ENCODE measurements at places on chromosomes 12 and 14. TPM values are rescaled to one million over a fixed set of nuclear protein-coding genes. Genes with fewer than 3 reads are reported as not detected.

LTBP2 gene
- 0.79 TPM for total RNA-seq

FAM181A gene
- total RNA-seq = not detected

SCNN1A gene
- 23.1 TPM for total RNA-seq

RNASE7 gene
- not detected for total RNA-seq

SLCO1C1 gene
- total RNA-seq = 2.5 TPM

GPRC5D gene
- total RNA-seq = not detected

SLC39A9 gene
- 57.1 TPM for total RNA-seq

ESR2 gene
- total RNA-seq = 0.29 TPM

CLEC4C gene
- total RNA-seq = not detected

LHX5 gene
- total RNA-seq = 0.41 TPM

AMHR2 gene
- total RNA-seq = 35.7 TPM

ALX1 gene
- 3.2 TPM for total RNA-seq

C12orf50 gene
- 0.10 TPM for total RNA-seq

SLC10A1 gene
- not detected for total RNA-seq

LEMD3 gene
- 38.9 TPM for total RNA-seq

MIP gene
- total RNA-seq = not detected

RBM23 gene
- total RNA-seq = 118 TPM

NR1H4 gene
- total RNA-seq = not detected

DGLUCY gene
- 73.4 TPM for total RNA-seq

CLEC1B gene
- not detected for total RNA-seq

KRT7 gene
- total RNA-seq = 18.2 TPM

NCOR2 gene
- total RNA-seq = 251 TPM

FANCM gene
- 11.1 TPM for total RNA-seq

CMTM5 gene
- not detected for total RNA-seq

GPD1 gene
- 2.1 TPM for total RNA-seq

KRT72 gene
- not detected for total RNA-seq

SERPINA3 gene
- 8.0 TPM for total RNA-seq

NR4A1 gene
- 21.7 TPM for total RNA-seq

Data from progenitor cell of endocrine pancreas (in vitro differentiated cells).